Stimulated activated CD8-positive, alpha-beta memory T cell treated with anti-CD3 and anti-CD28 coated beads, Interleukin-2, amount 100 ng/mL, for 1 hour (primary cell): ENCODE measurements at places on chromosomes 1 and 21.

GRCh38 chr1:227065311-227065710 is 125.2 kb downstream of the COQ8A start:
- DNase-seq, result no peak

DNA sequence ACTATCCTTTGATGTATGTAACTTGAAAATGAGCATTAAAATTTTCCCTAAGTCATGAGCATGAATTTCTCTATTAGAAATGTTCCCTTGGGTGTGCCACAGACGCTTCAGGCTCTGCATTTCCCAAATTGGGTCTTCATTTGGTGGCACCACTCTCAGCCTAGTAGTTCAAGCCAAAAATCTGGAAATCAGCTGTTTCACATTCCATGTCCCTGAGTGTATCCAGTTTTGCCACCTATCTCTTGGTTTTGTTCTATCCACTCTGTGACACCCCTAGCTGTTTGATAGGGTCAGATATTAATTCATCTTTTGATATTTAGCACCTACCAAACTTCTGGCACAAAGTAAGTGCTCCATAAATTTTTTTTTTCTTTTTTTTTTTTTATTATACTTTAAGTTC is 89.5 kb upstream of the DPH5 start:
- no peak for DNase-seq

DNA sequence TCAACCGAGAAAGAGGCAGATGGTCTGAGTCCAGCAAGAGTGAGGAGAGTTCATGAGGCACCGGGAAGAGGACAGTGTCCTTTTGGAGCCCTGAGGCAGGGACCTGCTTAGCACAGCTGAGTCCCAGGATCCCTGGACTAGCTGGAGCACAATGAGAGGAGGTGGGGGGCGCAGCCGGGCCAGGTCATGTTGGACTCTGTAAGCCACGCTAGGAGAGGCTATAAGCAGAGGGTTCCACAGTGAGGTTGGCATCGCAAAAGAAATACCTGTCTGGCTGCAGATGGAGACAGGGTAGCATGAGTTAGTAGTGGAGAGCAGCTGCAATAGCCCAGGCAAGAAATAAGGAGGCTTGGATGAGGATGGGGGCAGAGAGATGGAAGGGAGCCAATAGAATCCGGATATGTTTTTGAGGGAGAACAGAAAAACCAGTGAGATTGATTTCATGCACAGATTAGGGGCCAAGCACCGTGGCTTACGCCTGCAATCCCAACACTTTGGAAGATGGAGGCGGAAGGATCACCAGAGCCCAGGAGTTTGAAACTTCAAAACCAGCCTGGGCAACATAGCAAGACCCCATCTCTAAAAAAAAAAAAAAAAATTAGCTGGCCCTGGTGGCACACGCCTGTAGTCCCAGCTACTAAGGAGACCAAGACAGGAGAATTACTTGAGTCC is 98.2 kb downstream of the DHRS3 start:
- DNase-seq, result no peak

GRCh38 chr1:234756066-234756774 is 146.2 kb upstream of the IRF2BP2 start:
- no peak for DNase-seq

DNA sequence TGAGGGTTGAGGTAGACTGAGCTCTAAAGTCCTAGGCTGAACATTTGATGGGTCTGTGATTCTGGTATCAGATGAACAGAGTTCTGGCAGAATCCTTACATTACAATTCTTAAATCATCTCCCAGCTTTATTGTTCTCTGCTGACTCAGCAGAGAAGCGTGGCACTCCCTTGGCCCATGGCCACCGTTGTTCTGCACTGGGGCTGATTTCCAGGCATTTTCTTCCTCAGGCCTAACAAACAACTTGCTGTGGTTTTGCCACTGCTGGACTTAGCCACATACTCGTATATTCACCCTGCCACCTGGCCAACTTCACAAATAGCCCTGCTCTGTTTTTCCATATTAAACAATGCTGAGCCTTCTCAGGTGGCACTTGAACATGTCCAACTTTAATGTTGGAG is 223.2 kb downstream of the TNR start:
- DNase-seq, result no peak

DNA sequence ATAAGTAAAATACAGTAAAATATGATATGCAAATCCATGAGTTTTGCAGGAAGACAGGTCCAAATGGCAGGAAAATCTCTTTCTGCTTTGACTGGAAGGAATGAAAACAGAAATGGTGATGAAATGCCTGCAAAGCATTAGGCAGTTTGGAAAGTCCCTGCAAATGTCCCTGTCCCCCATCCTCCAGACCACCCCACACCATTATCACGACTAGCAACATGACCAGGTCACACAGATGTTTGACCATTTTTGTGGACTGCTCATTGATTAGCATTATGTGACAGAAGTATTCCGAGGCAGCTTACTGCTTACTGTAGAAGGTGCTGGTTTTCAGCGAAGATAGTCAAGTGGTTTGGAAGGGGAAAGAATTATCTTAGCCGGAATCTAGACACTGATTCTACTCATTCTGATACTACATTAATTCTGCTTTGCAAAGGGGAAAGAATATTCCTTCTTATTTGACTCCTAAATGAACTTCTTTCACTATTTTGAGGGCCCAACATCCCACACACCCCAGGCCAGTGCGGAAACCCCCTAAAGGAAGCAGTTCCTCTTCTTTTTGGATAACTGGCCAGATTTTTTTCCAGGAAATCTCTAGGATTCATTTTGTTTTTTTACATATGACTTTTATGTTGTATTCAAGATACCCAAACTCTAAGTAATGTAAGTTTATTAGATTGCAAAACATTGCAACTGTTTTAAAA is 9.5 kb upstream of the CR2 start:
- DNase-seq, result no peak

DNA sequence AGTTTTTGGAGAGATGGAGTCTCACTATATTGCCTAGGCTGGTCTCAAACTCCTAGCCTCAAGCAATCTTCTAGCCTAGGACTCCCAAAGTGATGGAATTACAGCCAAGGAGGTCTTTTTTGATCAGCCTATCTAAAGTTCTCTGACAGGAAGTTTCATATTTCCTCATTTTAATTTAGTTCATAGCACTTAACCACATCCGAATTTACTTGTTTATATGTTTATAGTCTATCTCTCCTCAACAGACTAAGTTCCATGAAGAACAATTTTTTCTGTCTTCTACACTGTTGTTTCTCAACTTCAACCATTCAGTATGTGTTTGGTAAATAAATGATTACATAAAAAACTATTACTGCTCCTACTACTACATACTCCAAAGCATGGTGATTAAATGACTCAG is 47.9 kb downstream of the GON4L start:
- DNase-seq, result no peak

- no peak for DNase-seq
Measured at GRCh38 chr1:197314682-197315081, 46.6 kb downstream of the CRB1 start.

GRCh38 chr1:204443260-204443619 is 31.6 kb upstream of the PPP1R15B start:
- no peak for DNase-seq
